ENCODE measurements at places on chromosomes 1 and 21.

DNA sequence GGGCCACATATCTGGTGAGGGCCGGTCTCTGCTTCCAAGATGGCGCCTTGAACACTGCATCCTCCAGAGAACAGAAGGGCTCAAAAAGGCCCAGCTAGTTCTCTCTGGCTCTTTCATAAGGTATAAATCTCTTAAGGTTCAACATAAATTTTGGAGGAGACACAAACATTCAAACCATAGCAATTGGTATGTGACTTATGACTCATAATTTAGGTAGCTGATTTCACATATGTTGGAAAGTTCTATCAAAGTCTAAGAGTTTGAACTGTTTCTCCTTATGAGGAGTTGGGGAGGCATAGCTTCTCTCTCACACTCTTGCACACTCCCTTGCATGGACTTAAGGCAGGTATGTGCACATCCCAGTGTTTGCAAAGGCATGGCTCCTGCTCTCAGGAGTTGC lies 5.1 kb upstream of the FYB2 start:
- DNase-seq: no peak

DNA sequence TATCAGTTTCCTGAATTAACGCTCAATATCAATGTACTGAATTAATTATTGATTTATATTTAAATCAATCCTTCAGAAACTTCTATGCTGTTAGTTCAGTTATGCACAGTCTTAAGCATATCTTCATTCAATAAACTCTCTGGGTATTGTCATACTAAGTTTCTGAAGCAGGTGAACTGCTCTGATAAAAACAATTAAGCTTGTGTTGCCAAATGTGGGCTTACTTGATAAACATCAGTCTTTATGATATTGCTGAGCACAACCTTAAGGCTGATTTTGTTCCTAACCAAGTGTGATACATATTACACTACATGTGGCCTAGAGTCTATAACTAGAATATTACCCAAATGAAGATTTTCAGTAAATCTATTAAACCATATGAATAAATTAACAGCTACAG lies 67.6 kb downstream of the DPYD start:
- DNase-seq: no peak

DNA sequence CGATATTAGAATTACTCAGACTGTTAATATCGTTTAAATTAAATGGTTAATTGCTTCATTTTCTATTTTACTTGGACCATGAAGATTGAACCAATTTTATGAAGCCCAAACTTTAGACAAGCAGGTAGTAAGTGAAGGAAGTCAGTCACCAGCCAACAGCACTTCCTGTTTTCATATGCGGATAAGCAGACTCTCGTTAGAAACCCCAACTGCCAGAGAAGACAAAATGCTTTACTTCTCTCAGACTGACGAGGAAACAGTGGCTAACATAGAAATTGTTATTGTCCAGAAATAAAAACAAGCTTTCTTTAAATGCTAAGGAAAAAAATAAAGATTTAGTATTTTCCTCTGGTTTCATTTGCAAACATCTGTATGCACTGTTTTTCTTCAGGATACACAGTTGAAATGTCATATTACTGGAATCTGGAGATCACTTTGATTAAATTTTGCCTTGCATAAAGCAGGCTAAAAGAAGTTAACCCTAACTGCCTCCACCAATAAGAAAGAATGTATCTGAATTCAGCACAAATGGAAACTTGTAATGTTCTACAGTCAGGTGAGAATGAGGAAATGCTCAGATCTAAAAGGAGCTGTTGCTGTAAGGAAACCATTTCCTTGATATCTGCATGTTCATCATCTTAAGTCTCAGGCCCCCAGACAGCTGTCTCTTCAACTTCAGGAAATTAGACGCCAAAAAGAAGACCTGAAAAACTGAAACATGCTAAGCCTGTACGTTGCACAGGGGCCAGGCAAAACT lies 129.8 kb upstream of the SAMSN1 start:
- no peak for DNase-seq

- DNase-seq: no peak
These were observed 45.7 kb upstream of the FOXD3 start for GRCh38 chr1:63276624-63277023.

- DNase-seq: peak; percentile 87
These were observed 65.6 kb upstream of the DAB1 start for GRCh38 chr1:57489358-57490036.

- no peak for DNase-seq
These were observed 22.1 kb downstream of the EDARADD start for GRCh38 chr1:236416165-236416564.

GRCh38 chr21:15744926-15745325 lies 15.1 kb downstream of the USP25 start:
- no peak for DNase-seq

GRCh38 chr1:44760876-44761275 lies 14.5 kb upstream of the RPS8 start:
- DNase-seq: no peak

- peak; percentile 61 for DNase-seq
These were observed 158.7 kb downstream of the SIPA1L2 start for GRCh38 chr1:232471250-232471649.

GRCh38 chr21:28294051-28294450 lies 698.6 kb downstream of the LTN1 start:
- peak; percentile 17 for DNase-seq

GRCh38 chr1:206674745-206675175 lies 9.9 kb upstream of the MAPKAPK2 start:
- DNase-seq: peak; percentile 97

GRCh38 chr1:214006845-214007244 lies 19.1 kb downstream of the PROX1 start:
- DNase-seq: no peak

DNA sequence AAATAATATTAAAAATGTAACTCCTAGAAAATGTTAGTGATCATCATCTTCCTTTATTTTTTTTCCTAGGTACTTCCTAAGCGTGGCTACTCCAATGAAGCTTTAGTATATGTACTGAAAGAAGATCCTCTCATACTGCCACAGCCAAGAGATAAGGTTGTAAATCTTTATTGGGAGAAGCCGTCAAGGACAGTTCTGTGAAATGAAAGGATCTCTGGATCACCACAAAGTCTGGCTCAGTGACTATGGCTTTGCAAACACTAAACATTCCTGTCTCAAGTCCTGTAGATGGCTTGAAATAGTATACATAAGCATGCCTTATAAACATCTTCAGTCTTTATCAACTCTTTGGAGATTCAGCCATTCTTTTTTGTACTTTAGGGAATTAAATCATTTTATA lies 61.2 kb upstream of the DPH5 start:
- no peak for DNase-seq

- no peak for DNase-seq
These were observed 26.6 kb upstream of the SOX13 start for GRCh38 chr1:204046346-204046745.

DNA sequence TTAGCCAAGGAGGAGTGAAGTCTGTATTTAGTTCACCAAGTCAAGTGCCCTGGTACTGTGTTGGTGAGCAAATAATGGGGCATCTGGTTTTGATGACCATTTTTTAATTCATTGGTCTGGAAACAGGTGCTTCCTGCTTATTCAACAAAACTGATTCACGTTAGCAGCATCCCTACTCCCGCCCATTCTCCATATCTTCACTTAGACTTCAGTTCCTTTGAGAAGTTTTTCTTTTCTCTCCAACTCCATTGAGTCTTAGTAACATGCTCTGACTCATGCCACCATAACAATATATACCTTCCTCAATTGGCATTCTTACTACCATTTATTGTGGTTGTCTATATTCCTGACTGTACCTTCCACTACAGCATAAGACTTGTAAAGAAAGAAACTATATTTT lies 468.9 kb downstream of the DPYD start:
- DNase-seq: no peak

DNA sequence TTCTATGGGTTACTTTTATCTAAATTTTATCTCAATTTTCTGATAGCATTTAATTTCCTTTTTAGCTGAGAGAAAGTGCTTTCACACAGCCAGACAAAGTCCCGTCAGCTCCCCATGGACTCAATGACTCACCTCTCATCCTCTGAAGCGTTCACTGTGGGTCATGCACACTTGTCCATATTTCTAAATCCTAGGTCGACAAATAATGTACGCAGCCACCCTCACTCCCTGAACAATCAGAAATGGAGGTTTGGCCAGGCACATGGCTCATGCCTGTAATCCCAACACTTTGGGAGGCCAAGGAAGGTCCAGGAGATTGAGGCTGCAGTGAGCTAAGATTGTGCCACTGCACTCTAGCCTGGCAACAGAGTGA lies 42.4 kb upstream of the COA6 start:
- DNase-seq: no peak

GRCh38 chr1:211695135-211695816 lies 19.9 kb upstream of the NEK2 start:
- DNase-seq: no peak

GRCh38 chr1:92538413-92539061 lies 51.8 kb upstream of the GFI1 start:
- no peak for DNase-seq

- no peak for DNase-seq
These were observed 196.6 kb downstream of the MATN1 start for GRCh38 chr1:30526652-30527345.

- no peak for DNase-seq
These were observed 8.1 kb upstream of the PRDM16 start for GRCh38 chr1:3060601-3061551.

DNA sequence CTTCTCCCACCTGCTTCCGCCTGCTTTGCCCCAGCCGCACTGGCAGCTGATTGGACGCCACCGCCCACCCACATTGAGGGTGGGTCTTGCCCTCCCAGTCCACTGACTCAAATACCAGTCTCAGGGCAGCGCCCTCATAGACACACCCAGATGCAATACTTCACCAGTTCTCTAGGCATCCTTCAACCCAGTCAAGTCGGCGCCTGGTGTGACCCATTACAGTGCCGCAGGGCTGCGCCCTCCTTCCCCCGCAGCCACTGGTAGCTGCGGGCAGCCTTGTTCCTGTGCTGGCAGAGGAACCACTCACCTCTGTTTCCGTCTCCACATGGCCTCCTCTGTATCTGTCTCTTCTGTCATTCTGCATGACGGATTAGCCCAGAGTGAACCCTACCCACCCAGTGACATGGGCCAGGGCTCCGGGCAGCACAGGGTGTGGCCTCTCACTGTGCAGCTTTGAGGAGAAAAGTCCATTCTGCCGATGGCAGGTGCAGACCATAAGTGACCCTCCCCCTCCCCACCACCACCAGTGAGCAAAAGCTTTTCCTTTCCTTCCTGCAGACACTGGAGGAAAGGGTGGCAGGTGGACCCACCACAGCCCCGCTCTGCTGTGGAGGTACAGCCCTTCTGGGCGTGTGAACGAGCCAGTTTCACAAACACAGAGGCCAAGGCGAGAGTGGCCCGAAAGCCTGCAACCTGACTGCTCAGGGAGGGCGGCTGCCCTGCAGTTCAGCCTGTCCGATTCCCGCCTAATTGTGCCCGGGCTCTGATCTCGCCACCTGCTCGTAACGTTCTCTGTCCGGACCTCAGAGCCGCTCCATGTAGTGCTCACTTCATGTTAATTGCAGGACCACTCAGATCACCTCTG lies 57.1 kb downstream of the FAAP20 start:
- DNase-seq: no peak

GRCh38 chr1:13760921-13761320 lies 60.9 kb downstream of the PRDM2 start:
- DNase-seq: no peak
